NCI-H748 treated with DMSO at 0.1 percent for 48 hours (cell line): ENCODE measurements at places on chromosomes 16 and 17.

GRCh38 chr16:85975451-85975981 lies 76.6 kb downstream of the IRF8 start:
- no peak for DNase-seq

DNA sequence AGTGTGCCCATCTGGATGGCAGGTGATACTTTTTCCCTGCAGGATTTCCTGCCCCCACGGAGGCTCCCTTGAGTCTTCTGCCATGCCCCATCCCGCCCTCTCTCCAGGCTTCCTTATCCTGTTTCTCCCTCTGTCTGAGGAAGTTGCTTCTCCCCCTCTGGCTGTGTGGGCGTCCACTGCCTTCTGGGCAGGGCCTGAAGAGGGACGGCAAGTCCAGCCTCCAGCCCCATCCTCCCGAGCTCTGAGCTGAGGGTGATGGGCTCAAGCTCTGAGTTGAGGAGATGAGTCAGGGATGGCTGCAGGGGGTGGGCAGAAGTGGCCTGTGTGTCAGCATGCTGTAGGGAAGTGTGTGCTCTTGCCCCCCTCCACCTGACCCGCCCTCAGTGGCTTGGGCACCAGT lies 14.2 kb upstream of the RAP1GAP2 start:
- DNase-seq, result no peak

- DNase-seq, result no peak
These were observed 7.7 kb downstream of the CHAD start for GRCh38 chr17:50460831-50461526.

DNA sequence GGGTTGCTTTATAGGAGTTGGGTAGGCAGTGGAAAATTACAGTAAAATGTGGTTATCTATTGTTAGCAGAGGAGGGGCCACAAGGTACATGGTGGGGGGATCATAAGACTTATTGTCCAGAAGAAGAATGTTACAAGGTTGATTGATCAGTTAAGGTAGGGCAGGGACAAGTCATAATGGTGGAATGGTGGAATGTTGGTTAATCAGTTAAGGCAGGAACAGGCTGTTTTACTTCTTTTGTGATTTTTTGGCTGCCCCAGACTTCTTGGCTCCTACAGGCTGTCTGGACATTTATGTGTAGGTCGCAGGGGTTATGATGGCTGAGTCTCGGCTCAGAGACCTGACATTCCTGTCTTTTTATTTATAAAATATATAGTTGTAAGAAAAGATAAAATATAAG lies 2277.1 kb downstream of the TP53TG3F start:
- DNase-seq, result no peak

DNA sequence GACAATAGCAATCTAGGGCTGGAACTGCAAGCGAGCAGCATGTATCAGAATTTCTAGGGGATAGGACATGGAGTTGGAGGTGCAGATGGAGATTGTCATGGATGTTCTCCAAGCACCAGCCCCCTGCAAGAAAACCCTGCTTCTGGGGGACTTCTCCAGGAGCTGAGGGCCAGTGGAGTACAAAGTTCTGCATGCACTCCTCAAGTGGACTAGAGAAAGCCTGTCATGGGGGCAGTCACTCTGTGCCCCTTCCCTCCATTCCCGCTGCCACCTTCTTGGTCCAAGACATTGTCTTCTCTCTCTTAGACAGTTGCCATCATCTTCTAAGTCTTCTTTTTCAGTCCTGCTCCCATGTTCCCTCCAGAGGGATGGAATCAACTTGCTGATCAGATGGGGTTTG lies 87.9 kb downstream of the AIPL1 start:
- no peak for DNase-seq

GRCh38 chr16:66166490-66166889 lies 200.0 kb upstream of the CDH5 start:
- no peak for DNase-seq

GRCh38 chr16:81646561-81646960 lies 132.5 kb upstream of the PLCG2 start:
- DNase-seq, result no peak

DNA sequence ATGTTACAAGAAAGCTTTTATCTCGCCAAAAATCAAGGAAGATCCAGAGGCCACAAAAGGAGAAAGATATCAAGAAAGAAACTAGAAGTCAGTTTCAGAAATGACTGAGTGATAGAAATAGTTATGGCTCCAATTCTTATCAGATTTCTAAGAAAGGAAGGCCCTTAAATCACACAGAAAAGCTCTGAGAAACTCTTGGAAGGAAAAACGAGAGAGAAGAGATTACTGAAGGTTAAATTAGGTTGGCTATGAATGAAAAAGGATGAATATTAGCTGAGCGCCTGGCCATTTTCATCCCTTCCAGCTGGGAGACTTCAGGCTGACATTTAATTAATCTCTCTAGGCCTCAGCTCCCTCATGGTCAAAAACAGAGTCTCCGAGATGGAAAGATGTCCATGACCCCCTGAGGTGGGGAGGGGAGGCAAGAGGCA lies 72.3 kb downstream of the CYTH1 start:
- no peak for DNase-seq

DNA sequence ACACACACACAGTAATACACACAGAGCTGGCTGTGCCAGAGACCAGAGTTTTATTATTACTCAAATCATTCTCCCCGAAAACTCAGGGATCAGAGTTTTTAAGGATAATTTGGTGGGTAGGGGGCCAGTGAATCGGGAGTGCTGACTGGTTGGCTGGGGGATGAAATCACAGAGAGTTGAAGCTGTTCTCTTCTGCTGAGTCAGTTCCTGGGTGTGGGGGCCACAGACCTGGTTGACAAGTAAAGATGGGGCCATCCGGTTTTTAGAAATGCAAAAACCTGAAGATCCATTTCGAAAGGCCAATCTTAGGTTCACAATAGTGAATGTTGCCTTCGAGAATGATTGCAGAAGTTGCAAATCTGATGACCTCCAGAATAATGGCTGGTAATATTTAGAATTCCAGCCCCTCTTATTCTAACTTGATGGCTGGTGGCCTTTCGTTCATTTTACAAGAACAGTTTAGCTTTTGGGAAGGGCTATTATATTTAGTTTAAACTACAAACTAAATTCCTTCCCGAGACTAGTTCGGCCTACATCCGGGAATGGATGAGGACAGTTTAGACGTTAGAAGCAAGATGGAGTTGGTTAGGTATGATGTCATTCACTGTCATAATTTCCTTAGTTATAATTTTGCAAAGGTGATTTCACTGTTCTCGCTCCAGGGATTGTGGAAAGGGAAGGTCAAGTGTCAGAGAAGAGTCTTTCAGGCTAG lies 123.2 kb downstream of the KCNJ18 start:
- no peak for DNase-seq

GRCh38 chr16:2529961-2530628 lies 1.1 kb downstream of the CEMP1 start:
- no peak for DNase-seq

DNA sequence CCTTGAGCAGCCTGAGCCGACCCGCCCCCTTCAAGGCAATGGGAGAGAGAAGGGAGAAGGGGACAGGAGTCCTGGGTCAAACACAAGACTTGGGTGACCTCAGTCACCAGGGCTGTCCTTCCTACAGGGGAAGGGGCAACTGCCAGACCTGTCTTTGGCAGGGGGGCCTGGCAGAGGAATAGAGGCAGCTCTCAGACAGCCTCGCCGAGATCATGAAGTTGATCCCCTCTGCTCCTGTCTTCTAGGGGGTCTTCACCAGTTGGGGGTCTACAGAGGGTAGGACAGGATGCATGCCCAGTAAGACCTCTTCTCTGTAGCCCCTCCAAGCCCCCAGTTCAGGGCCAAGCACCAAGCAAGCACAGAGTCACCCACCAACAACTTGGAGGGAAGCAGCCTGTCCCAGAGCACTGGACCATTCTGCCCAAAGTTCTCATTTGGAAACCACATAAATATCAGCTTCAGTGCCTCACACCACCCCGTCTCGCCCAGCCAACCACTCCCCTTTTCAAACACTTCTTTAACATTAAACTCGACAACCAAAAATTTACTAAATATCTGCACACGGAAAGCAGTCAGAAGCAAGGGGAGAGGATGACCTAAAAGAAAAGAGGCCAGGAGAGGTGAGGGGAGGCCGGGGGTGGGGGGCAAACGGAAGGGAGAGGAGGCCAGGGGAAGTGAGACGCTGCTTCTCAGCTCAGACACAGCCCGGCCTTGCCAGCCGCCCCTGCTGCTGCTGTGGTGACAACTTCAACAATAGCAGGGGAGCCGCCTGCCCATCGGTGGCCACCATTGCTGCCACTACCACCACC lies 7.7 kb downstream of the DOK4 start:
- no peak for DNase-seq

- no peak for DNase-seq
These were observed 52.9 kb upstream of the SEC14L1 start for GRCh38 chr17:77087650-77088454.

- DNase-seq, result no peak
These were observed 130.9 kb downstream of the ANKRD11 start for GRCh38 chr16:89359264-89360147.

DNA sequence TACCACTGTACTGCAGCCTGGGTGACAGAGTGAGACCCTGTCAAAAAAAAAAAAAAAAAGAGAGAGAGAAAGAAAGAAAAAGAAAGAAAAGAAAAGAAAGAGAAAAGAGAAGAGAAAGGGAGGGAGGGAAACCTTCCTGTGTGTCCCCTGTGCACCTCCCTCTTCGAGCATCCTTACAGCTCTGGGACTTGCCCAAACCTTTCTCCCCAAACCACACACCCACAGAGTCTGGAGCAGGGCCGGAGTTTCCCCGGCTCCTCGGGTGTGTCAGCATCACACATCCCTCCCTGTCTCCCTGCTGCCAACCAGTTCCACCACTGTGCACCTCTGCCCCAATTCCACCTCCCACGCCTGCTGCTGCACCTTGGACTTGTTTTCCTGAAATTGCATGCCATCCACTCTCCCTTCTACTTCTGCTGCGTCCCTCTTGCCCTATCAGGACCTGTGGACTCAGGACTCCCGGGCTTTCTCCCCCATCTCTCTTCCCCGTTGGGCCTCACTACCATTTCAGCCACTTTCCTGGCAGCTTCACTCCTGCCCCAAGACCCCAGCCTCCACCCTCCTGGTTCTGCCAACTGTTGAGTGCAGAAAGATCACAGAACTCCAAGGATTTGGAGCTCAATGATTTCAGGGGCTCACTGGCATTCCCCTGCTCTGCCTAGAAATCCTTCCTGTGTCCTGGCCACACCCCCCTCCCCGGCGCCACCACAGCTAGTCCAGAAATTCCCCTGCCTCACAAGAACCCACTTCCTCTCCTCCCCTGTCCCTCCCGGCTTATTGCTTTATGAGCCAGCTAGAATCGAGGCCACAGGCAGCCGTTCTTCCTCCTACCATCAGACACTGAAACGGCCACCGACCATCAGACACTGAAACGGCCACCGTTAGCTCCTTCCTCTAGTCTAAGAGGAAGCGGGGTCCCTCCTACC lies 3.7 kb upstream of the CDK3 start:
- DNase-seq, result no peak

GRCh38 chr17:27216836-27217235 lies 77.1 kb upstream of the WSB1 start:
- no peak for DNase-seq

GRCh38 chr17:80146121-80147034 lies 550 bp downstream of the EIF4A3 start:
- DNase-seq, result no peak
